NCI-H2029 treated with DMSO at 0.1 percent for 48 hours (cell line): ENCODE measurements at places on chromosomes 16 and 17.

GRCh38 chr17:3534881-3535252 lies 22.7 kb downstream of the TRPV3 start:
- DNase-seq: no peak

DNA sequence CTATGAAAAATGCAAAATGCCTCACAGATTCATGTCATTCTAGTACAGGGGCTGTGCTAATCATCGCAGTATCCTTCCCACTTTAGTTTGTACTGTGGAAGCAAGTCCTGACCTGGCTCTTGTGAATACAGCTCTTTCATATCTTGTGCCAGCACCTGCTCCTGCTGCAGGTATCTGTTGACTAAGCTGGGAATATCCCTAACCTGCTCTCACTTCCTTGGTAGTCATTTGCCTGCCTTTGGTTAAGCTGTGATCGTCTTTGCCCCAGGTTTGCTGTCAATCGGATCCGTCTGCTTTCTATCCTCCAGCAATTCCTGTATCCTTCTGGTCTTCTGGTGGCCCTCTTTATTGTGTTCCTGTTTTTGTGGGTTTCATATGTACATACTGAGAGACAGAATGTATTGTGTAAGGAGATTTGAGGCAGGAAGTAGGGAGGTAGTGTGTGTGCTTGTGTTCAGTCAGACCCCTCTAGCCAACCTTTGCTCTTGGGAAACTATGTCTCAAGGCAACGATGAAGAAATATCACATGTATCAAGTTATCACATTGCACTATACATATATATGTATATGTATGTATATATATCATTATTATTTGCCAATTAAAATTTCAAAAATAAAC lies 7.7 kb upstream of the GINS3 start:
- no peak for DNase-seq

DNA sequence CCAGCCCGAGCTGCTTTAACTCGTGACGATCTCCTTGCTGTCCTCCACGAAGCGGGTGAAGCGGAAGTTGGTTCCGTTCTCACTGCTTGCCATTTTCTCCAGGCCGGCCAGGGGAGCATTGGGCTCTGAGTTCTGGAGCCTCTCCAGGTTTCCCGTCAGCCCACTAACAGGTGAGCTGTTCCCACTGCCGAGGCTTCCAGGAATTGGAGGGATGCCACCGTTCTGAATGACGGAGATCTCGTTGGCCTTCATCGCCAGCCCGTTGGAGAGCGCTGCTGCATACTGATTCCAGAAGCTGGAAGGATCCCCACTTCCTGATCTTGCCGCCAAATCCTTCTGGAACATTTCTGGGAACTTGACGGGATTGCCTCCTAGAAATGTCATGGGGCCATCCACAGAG lies 14.0 kb downstream of the SALL1 start:
- no peak for DNase-seq

DNA sequence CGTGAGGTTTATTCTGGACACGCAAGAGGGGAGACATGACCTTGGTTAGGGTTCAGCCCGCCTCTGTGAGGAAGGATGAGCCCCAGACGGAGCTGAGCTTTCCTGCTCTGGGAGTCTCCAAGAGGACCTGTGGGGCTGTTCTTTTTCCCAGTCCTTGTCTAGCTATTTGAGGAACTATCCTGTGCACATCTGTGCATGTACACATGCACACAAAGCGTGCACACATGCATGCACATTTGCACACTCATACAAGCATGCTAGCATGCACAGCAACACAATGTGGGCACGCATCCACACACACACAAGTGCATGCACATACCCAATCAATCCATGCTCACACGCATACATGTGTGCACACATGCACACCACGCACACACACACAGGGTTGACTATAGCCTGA lies 40.4 kb downstream of the ABCC6 start:
- no peak for DNase-seq

DNA sequence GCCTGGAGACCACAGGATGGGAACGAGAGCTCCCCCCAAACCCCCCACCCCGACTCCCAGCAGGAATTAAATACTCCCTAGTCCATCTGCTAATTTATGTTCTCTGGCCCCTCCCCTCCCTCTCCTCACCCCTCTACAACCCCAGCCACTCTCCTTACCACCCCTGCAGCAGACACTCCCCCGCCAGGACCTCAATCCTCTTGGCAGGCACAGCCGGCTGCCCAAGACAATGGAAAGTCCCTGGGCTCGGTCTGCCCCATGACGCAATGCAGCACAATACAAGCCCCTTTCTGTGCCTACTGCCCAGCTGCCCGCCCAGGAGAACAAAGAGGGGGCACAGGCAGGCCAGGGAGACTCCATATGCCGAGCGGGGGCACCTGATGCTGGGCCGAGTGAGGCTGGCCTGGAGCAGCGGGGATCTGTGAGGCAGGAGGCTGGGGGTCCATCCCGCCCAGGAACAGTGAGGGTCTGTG lies 30.3 kb upstream of the CDC42EP4 start:
- no peak for DNase-seq

- no peak for DNase-seq
These were observed 3.1 kb downstream of the RAB11FIP4 start for GRCh38 chr17:31394544-31394943.

GRCh38 chr16:84726079-84726668 lies 26.4 kb downstream of the USP10 start:
- DNase-seq: peak; percentile 10

DNA sequence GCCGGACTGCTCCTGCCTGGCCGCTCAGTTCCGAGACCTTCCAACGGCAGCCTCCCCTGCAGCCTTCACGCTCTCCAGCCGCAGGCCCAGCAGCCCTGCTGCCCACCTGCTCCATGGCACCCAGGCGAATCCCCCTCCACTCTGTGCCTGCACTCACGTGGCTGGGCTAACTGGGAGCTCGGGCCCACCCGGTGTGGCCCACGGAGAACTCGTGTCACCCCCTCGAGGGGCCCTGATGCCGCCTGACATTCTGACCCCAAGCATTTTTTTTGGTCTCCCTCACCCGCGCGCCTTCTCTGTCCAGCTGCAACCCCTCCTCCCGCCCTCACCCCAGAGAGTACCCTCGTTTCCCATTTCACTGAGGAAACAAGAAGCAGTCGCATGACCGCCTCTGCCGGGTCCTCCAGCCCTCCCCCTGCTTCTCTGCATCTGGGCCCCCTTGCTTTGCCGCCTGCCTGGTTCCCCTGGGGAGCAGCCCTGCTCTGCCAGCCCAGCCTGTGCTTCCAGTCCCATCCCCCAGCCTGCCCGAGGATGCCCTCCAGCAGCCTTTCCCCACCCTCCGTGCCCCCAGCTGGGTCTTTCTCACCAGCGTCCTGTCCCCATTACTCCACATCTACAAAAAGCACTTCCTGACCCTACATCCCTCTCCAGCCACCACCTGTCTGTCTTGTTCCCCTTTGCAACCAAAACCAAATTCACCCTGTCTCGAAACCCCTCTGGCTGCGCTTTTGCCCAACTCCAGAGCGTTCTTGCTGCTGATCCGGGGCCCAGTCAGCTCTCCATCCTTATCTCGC lies 146.4 kb upstream of the CHMP6 start:
- DNase-seq: no peak

DNA sequence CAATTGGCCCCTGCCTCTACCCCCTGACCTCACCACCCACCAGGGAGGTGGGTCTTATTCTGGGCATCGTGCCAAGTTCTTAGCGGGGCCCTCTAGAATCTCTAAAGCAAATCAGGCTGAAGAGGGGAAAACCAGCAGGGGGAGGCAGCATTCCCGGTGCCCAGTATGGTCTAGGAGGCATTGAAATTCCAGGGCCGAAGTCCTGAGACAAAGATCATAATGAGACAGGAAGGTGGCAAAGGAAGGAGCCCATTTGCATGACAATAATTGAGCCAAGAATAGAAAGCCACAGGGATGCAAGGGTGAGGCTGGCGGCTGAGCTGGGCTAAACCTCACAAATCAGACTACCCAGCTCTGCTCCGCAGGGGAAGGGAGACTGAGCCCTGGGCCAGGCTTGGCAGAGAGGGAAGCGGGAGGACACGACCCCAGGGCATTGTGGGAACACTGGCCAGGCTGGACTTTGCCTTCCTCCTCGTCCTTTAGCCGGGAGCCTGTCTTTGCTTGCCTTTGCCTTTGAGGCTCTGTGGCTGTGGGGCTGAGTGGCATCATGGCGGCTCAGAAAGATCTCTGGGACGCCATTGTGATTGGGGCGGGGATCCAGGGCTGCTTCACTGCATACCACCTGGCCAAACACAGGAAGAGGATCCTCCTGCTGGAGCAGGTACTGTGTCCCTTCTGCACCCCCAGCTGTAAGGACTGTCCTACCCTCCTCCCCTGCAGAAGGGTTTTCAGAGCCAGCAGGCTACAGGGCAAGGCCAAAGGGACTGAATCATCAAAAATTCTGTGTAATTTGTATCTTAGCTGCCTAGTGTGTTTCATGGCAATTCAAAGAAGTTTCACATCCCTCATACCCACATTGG lies at the start of gene PIPOX:
Gene PIPOX (plus strand): TSS at position 463 of the 860 bp plus-strand sequence. CDS start 85 bp downstream, at position 548.
- DNase-seq: peak; percentile 76

- no peak for DNase-seq
These were observed 22.3 kb upstream of the ZNHIT3 start for GRCh38 chr17:36463916-36464764.

GRCh38 chr17:40938981-40939380 lies 1.5 kb upstream of the KRT23 start:
- no peak for DNase-seq

DNA sequence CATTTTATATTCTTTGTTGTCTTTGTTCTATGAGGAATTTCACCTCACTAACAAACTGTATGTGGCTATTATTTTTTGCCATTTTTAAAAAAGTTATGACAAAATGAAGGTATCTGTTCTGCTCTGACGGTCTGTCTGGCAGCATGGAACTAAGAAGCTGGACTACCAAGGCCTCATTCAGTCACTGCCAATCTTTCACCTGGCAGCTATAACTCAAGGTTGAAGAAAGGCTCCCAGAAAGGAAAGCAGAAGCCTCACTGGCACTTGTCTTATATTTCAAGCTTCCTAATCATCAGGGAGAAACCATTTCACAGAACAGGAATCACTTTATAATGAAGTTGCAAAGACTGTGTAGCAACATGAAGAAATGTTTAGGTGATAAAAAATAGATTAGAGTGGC lies 18.7 kb upstream of the SLC6A4 start:
- no peak for DNase-seq

DNA sequence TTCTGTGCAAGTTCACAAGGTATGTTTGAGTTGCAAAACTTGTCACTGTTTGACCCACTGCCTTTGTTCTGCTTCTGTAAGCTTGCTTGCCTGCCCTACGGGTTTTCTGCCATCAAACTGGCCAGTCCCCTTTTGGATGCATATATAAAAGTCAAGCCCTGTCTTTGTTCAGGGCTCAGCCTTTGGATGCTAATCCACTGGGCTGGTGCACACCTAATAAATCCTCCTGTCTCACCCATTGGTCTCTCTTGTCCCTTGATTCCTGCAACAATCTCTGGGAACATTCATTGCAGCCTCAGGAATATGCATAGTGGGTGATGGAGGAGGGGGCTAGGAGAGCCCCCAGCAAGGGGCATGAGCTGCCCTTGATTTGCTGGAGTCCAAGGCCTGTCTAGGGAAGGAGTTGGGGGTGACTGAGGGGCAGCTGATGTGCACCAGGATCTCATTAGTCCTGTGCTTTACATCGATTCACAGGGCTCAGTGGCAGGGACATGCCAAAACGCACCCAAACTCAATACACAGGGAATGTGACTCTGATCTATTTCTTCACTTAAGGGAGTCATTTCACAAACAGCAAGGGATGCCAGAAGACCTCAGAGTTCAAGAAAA lies 225.4 kb upstream of the NLRP1 start:
- no peak for DNase-seq

DNA sequence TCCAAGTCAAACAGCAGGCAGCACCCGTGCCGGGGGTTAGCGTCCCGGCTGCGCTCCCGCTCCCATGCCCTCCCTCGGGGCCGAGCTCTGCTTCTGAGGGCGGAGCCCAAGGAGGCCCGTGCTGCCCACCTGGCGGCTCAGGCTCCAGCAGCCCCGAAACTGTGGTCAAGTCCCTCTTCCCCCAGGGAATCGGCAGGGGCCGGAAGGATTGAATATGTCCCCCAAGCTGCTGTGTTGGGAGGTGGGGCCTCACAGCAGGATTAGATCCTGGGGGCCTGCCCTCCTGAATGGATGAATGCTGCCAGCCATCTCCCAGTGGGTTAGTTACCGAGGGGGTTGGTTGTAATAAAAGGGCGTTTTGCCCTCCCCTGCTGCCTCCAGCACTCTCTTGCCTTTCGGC lies 33.9 kb downstream of the MAP2K3 start:
- DNase-seq: no peak

DNA sequence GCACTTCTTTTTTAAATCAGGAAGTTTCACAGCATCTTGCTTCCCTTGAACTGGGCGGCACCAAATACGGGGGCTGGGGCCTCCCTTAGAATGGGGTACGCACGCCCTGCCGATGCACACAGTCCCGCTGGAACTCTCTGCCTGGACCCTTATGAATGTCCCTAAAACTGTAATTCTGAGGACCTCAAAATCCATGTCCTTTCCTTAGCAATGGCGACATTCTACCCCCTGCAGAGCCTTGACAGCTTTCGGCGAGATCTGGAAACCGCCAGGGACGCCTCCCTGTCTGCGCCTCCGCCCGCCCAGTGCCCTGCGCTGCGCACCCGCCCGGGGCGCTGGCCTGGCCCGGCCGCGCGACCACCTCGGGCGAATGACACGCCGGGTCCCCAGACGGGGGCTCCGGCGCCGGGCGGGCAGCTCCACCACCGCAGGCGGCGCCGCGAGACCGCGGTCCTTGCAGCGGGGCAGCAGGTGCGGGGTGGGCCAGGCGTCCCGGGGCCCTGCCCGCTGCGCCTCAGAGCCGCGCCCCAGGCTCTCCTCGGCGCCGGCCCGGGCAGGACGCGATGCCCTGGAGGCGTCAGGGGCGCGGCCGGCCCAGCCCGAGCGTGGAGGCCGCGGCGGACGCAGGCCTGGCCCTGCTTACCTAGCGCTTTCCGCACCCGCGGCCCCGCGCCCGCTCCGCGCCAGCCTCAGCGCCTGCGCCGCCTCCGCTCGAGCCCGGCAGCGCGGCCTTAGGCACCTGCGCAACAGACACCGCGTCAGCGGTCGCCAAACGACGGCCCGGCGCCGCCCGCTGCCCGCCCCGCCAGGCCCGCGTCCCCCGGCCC lies 548 bp downstream of the HAGH start:
- DNase-seq: no peak

DNA sequence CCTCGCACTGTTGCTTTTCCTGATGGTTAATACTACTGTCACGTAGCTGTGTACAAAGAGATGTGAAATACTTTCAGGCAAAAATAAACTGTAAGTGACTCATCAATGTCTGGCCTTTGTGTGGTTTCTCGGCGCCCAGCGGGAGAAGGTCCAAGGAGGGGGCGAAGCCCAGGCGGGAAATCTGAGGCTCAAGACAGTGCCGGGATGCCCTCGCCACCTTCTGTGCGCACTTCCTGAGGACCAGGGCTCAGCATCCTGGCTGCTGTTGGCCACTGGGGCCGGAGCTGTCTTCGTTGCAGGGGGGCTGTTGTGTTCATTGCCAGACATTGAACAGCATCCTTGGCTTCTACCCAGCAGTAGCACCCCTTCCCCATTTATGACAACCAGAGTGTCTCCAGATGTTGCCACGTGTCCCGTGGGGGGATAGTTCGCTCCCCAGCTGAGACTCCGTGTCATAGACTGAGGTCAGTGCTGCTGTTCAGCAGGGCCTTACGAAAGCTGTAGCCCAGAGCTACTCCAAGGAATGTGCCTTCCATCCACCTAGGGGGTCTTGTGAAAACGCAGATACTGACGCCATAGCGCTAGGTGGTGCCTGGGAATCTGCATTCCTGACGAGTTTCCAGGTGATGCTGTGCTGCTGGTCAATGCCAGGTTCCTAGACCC lies 67.3 kb upstream of the PLCG2 start:
- DNase-seq: no peak
